ENCODE measurements at places on chromosomes 2 and 18. TPM values are rescaled to one million over a fixed set of nuclear protein-coding genes. Genes with fewer than 3 reads are reported as not detected.
A peak's percentile ranks its signal among the peaks of the same experiment; 100 is the strongest.

DNA sequence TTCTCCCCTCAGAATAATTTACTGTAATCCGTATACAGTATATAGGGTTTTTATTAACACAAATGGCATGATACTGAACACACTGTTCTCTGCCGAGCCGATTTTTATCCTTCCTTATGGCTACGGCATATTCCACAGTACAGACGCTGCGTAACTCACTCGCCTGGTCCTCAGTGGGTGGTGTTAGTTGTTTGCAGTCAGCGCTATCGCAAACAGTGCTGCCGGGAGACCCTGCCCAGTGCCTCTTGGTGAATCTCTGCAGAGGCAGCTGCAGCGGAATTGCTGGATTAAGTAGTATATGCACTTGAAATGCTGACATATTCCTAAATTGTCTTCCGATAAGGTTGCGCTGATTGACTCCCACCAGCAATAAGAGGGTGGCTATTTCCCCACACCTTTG, 73.9 kb downstream of the MARCO start:
- no peaks in the 10 kb centered on the region for H3K27me3 ChIP-seq
- no peak overlapping the region for H3K27ac ChIP-seq
- H3K4me3 ChIP-seq: no peak overlapping the region

DNA sequence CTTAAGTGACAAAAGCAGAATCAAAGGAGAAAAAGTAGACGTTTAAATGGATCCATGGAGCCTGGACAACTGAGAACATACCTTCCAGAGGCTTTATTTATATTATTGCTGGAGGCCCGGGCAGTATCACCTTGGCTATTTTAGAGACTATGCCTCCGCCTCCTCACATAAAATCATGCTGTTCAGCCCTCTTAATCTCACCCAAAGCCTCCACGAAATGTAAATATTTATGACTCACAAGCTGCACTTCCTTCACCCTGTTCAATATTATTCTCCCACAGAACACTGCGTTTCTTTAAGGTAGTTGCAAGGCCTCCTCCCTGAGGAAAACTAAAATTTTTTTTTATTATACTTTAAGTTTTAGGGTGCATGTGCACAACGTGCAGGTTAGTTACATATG, 478.6 kb upstream of the ACVR2A start:
- H3K4me3 ChIP-seq: no peak overlapping the region
- no peaks in the 10 kb centered on the region for H3K4me1 ChIP-seq
- no peak overlapping the region for H3K27ac ChIP-seq

- no peak for DNase-seq
- no peak overlapping the region for H3K4me3 ChIP-seq
- H3K36me3 ChIP-seq: peaks cover 45% of the 10 kb centered on the region
Measured at GRCh38 chr2:101860157-101860556, 131.6 kb upstream of the IL1R2 start.

DNA sequence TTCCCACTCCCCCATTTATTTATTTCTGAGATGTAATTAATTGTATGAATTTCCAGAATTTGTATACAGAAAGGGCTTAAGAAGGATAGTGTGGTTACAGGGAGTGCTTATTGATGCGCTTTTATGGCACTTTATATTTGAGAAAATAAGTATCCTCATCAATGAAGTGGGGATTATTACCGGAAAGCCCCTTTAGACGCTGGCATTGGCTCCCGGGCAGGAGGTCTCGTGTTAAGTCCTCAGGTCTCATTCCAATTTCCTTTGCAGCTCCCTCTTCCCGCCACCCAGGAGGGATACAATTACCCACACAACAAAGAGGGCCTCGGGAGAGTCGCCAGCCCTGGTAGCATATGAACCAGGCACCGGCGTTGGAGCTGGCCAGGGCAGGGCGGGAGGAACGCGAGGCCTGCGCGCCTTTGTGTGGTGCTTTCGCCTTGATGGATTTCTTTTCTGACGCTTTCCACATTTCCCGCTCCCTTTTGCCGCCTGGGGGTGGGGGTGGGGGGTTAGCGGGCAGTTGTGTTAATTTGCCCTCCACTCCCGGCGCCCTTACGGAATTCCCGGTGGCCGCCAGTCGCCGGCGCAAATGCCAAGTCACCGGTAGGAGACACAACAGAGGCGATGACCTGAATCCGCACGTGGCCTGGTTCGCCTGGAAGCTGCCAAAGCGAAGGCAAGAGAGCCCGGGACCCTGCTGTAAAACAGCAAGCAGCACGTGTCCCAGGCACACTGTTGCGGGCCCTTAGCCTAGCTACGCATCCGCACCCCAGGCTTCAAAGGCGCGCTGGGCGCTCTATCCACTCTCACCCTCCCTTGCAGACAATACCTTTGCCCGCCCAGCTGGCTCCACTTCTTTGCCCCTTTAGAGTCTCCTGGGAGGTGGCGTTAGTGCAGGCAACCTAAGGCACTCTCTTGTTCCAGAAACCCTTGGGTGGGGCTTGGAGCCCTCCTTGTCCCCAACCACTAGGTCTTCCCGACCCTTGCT, 3.3 kb downstream of the GAD1 start:
- no peaks in the 10 kb centered on the region for H3K4me1 ChIP-seq
- peaks cover 80% of the 10 kb centered on the region for H3K27me3 ChIP-seq
- peak; percentile 19 for DNase-seq
- no peaks in the 10 kb centered on the region for H3K36me3 ChIP-seq
- no peak overlapping the region for H3K4me3 ChIP-seq
- no peak overlapping the region for H3K27ac ChIP-seq

GRCh38 chr18:49001587-49001986, 50.8 kb upstream of the SMAD7 start:
- H3K36me3 ChIP-seq: no peaks in the 10 kb centered on the region
- H3K27me3 ChIP-seq: no peaks in the 10 kb centered on the region
- H3K27ac ChIP-seq: no peak overlapping the region
- peaks cover 25% of the 10 kb centered on the region for H3K4me1 ChIP-seq
- no peak for DNase-seq

- no peak for DNase-seq
- no peaks in the 10 kb centered on the region for H3K27me3 ChIP-seq
- no peaks in the 10 kb centered on the region for H3K4me1 ChIP-seq
- H3K27ac ChIP-seq: no peak overlapping the region
Measured at GRCh38 chr2:127623388-127624319, 22.3 kb upstream of the GPR17 start.

DNA sequence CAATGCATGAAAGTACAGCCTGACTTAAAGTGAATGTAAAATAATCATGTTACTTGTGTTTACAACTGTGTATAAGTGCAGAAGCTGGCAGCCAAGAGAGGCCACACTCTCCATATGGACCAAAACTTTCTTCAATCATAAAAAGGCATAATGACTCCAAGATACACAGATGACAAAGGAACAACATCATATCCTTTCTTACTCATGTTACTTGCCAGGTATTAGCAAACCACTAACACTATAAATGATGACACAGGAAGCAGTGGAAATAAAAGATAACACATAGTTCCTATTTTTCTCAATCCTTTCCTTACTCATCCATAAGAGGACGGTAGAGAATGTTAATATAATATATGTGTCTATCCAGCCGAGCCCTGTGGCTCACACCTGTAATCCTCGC, 400.0 kb upstream of the CDH2 start:
- H3K36me3 ChIP-seq: no peaks in the 10 kb centered on the region
- no peak for DNase-seq
- no peaks in the 10 kb centered on the region for H3K4me1 ChIP-seq
- H3K27ac ChIP-seq: no peak overlapping the region

DNA sequence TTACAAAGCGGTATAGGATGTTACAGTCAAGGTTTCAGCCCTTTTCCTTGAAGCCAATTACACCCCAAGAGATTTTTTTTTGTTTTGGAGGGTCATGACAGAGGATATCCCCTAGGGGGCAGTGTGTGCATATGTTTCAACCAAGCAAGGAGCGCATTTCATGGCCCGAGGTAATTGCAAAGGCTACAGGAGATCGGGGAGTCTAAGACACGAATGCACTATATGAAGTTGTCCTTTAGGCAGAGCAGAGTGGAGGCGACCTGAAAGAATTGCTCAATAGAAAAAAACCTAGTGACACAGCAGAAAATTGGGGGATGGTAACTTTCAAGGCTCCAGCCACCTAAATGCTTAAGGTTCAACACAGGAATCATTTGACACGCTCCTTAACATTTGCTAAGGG, 219.8 kb upstream of the PARD3B start:
- DNase-seq: peak; percentile 93
- H3K27ac ChIP-seq: no peak overlapping the region
- H3K4me3 ChIP-seq: no peak overlapping the region
- H3K27me3 ChIP-seq: no peaks in the 10 kb centered on the region
- H3K4me1 ChIP-seq: no peaks in the 10 kb centered on the region

GRCh38 chr2:195498176-195498575, 158.8 kb upstream of the SLC39A10 start:
- no peaks in the 10 kb centered on the region for H3K36me3 ChIP-seq
- no peak for DNase-seq
- H3K4me3 ChIP-seq: no peak overlapping the region
- no peaks in the 10 kb centered on the region for H3K4me1 ChIP-seq

- DNase-seq: no peak
- no peak overlapping the region for H3K27ac ChIP-seq
- H3K4me1 ChIP-seq: no peaks in the 10 kb centered on the region
- H3K36me3 ChIP-seq: no peaks in the 10 kb centered on the region
- H3K27me3 ChIP-seq: no peaks in the 10 kb centered on the region
- H3K4me3 ChIP-seq: no peak overlapping the region
Measured at GRCh38 chr18:67290421-67290820, 226.1 kb downstream of the DSEL start.

GRCh38 chr18:7755753-7756475, 188.8 kb downstream of the PTPRM start:
- H3K4me3 ChIP-seq: no peak overlapping the region
- H3K27me3 ChIP-seq: no peaks in the 10 kb centered on the region
- peak; percentile 47 for DNase-seq
- no peak overlapping the region for H3K27ac ChIP-seq
- H3K36me3 ChIP-seq: no peaks in the 10 kb centered on the region

DNA sequence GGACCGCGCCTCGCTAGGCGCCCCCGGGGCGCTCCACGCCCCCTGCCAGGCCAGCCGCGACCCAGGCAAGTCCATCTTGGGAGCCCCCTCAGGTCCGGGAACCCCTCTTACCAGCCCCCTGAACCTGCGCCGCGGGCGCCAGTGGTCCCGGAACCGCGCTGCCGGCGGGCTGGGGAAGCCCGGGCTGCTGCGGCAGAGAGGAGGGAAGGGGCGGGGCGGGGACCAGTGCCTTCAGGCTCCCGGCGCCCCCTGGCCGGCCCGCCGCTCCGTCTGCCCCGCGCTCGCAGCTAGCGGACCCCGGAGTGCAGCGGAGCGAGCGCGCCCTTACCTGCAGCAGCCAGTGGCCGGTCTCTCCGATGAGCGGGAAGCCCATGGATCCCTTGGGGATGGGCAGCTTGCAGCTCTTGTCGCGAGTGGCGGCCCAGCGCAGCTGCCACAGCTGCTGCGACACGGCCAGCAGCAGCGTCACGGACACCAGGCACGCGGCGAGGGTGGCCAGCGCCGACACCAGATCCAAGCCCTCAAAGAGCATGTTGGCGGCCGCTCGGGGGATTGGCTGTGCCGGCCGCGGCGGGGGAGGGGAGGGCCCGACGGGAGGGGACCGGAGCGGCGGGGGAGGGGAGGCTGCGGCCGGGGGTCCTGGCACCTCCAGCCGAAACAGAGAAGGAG, at the start of gene CYP26B1:
CYP26B1 (minus strand) TSS at position 560 of the 669 bp plus-strand sequence; CDS start at position 532, 28 bp downstream.
- no peak within 1 kb of the TSS for H3K27ac ChIP-seq
- peak within 1 kb of the TSS; percentile 36 for H3K4me3 ChIP-seq
- H3K27me3 ChIP-seq: peaks cover 48% of the 10 kb centered on the region
- peaks cover 37% of the 10 kb centered on the region for H3K4me1 ChIP-seq

DNA sequence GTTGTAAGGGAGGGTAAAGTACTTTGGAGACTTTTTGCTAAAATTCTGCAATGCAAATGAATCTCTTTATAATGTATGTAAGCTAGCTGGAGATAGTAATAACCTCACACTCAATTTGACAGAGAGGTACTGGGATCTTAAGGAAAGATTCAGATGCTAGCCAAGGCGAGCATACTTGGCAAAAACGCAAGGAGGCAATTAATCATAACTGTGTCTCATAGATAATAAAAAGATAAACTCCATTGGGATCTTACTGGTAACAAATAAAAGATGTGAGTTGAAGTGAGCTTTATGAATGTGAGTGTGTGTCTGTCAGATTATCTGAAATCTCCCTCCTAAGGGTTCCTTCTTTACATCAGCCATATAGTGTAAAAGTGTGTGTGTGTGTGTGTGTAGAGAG, 533.0 kb downstream of the TMX3 start:
- no peaks in the 10 kb centered on the region for H3K4me1 ChIP-seq
- no peaks in the 10 kb centered on the region for H3K27me3 ChIP-seq
- no peak overlapping the region for H3K27ac ChIP-seq

DNA sequence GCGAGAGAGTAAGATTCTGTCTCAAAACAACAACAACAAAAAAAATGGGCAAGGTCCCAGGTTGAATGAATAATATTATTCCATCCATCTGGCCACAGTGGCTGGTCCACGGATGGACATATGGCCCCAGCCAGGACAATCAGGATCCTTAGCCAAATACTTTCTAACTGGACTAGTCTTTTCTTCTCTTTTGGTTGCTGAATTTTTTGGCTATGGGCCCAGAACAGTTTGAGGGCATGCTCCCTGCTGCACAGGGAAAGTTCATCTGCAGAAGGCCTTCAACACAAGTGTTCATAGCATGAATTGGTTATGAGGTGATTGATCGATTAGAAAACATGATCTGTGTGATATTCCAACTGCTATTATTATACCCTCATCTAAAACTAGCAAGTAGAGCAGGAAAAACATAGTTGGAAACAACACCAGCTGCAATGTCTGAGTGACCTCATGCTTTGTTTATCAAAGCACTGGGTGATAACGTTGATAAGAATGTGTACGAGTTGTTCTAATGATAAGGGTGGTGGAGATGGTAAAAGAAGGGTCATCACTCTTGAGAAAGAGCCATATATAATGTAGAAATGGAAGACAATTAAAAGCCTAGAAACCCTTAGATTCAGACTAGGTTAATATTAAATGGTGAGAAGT, 47.8 kb upstream of the RNF103 start:
- no peak overlapping the region for H3K4me3 ChIP-seq
- no peaks in the 10 kb centered on the region for H3K36me3 ChIP-seq
- peak; percentile 16 for DNase-seq
- peaks cover 4% of the 10 kb centered on the region for H3K4me1 ChIP-seq

DNA sequence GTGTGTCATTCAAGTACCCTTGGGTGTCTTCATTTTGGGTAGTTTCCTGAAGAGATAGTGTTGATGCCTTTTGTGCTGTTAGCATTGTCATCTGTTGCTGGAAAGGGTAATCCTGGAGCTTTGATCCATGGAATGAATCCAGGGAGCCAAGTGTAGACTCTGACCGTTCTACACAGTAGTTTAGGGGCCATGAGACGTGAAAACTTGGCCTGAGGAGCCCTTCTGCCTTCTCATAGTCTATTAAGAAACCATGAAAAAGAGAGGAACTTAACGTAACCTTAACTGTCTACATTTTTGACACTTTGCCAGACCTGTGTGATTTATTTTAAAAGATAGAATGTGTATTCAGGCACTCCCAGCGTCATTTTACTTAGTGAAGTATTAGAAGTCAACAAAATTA, 194.0 kb downstream of the BABAM2 start:
- no peak overlapping the region for H3K27ac ChIP-seq
- H3K27me3 ChIP-seq: no peaks in the 10 kb centered on the region
- H3K4me3 ChIP-seq: no peak overlapping the region
- H3K4me1 ChIP-seq: no peaks in the 10 kb centered on the region
- no peak for DNase-seq

ALMS1 gene
- 30.5 TPM for total RNA-seq

TRIM43 gene
- not detected for total RNA-seq

RTP5 gene
- 0.09 TPM for total RNA-seq

COBLL1 gene
- 83.8 TPM for total RNA-seq

PROKR1 gene
- total RNA-seq: not detected

ST3GAL5 gene
- 71.1 TPM for total RNA-seq
